RCC 7860 (cell line): ENCODE measurements at places on chromosomes 3 and 15.

DNA sequence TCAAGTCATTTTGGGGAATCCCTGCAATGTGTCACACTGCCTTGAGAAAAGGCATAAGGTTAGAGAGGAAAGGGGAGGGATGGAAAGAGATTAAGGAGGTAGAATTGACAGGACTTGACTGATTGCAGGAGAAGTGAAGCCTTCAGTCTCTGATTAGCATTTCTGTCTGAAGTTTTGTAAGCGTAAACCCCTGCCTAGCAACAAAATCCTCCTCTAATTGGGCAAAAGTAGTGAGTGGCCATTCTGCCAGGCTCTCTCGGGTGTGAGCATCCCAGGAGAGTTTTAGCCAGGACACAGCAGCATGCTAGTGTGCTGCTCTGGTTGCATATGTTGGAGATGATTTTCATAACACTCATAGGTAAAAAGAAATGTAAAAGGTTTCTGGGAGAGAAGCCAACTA is 117.0 kb upstream of the MRPL3 start:
- DNase-seq: no peak

- DNase-seq: no peak
Observed at GRCh38 chr15:38373016-38373415, 80.9 kb upstream of the FAM98B start.

DNA sequence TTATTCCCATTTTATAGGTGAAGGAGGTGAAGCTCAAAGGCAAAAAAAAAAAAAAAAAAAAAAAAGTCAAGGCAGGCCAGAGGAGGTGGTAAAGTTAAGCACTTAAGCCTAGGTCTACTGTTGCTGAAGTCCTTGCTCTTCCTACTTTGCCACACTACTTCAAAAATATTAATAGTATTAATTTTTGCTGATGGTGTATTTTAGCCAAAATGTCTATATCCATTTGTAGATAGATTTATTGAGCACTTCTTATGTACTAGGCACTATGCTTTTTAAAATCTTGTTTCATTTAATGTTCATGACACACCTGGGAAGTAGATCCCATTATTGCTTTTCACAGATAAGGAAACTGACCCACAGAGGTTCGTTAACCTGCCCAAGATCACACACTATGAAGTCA is 247.1 kb upstream of the P2RY1 start:
- no peak for DNase-seq

GRCh38 chr3:161117646-161118045 is 12.5 kb upstream of the B3GALNT1 start:
- no peak for DNase-seq

DNA sequence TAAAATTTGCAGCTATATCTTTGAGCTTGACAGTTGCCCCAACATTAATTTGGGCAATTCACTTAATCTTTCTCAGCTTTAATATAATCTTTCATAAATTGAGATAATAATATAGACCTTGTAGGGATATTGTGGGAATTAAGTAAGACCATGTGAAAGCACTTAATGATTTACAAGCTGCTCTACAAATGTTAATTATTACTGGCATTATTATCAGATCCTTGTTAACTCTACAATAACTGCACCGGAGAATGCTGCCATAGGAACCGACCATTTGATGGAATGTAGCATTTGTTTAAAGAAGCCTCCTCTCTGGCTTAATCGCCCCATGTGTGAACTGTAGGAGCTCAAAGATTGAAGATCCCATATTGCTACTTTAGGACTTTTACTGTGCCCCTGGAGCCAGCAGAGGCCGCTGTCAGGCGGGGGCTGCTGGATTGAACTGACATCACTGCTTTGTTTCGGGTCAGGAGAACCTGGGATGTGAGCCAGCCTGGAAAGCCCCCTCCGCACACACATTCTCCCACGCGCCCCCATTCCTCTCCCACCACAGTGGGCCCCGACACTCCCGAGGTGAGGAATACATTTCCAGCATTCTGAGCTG is 154.2 kb upstream of the TNIK start:
- DNase-seq: no peak

DNA sequence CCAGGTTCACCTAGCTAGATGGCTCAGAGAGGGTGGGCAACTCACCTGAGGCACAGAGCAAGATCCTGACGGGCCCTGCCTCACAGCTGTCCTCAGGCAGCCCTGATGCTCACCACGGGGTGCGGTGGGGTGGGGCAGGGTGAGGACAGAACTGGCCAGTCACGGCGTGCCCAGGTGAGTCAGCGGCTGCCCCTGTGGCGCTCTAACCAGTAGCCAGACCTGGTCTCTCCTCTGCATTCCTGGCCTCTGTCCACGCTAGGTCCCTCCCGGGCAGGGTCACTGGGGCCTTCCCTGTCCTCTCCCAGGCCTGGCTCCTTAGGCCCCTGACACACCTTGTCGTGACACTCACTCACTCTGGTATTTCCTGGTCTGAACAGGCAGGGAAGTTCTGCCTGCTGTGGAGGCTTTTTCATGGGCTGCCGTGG is 901 bp downstream of the ALS2CL start:
- DNase-seq: peak; percentile 86

DNA sequence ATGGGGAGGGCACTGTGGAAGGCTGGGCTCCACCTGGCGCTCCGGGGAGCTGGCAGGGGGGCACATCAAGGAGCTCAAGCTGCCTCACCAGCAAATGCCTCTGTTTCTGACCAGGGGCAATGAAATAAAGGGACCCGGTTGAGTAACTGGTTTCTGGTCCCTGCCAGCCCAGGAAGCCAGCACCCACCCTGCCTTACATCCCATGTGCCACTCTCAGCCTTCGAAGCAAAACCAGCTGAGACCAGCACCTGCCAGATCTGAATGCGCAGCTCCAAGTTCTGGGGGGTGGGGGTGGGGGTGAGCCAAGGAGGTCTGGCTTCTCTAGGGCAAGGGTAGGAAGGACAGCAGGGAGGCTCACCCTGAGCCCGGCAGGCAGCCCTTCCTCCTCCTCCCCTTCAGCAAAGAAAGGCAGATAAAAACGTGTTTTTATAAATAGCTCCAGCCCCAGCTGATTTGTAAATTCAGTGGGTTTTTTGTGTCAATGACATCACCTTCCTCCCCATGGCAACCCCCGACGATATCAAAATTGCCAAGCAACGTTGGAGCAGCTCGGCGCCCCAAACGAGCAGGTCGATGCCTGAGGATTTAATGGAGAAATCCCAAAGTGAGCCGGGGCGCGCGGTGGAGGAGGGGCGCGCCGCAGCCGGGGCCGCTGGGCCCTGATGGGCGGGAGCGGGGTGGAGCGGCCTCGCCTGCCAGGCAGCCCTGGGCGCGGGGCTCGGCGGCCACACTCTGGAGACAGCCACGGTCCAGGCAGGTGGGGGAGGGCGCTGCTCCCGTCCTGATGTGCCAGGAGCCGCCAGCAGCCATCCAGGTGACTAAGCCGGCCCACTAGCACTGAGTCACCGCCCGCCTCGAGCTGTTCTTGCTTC is at the start of gene PAK6:
TSS of gene PAK6 (plus strand) at position 532 of the 872 bp plus-strand sequence. CDS start 25,723 bp downstream, outside the sequence.
- peak; percentile 53 for DNase-seq

DNA sequence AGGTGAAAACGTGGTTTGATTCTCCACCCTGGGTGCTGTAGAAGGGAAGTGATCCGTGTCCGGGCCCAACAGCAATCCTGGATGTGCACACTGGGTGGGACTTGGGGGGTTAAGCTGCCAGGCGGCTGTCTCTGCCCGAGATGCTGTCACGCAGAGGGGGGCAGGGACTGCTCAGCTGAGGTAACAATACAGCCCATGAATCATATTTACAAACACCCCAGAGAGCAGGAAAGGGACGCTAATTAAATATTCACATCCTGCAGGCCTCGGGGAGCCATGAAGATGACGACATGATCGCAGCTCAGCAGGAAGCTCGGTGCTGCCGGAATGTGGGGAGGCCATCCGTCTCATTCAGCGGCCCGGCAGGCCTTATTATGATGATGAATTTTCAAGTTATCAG is 17.9 kb upstream of the CRABP1 start:
- no peak for DNase-seq
